NCI-H2227 treated with DMSO at 0.1 percent for 48 hours (cell line): ENCODE measurements at places on chromosomes 7 and 10.

DNA sequence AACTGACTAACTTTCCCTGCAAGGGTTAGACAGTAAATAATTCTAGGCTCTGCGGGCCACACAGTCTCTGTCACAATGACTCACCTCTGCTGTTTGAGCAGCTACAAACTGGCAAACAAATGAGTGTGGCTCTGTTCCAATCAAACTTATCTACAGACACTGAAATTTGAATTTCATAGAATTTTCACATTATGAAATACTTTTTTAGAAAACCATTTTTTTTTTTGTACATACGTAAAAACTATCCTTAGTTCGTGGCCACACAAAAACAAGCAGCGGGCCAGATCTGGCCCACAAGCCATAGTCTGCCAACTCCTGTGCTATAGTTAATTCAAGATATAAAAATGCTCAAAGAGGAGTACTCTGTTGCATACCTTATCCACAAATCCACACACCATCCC lies 32.6 kb downstream of the PIP4K2A start:
- no peak for DNase-seq

- DNase-seq: no peak
Observed at GRCh38 chr7:141202535-141202934, 128.7 kb downstream of the TMEM178B start.

GRCh38 chr10:52318136-52318701 lies 4.1 kb downstream of the DKK1 start:
- DNase-seq: no peak

DNA sequence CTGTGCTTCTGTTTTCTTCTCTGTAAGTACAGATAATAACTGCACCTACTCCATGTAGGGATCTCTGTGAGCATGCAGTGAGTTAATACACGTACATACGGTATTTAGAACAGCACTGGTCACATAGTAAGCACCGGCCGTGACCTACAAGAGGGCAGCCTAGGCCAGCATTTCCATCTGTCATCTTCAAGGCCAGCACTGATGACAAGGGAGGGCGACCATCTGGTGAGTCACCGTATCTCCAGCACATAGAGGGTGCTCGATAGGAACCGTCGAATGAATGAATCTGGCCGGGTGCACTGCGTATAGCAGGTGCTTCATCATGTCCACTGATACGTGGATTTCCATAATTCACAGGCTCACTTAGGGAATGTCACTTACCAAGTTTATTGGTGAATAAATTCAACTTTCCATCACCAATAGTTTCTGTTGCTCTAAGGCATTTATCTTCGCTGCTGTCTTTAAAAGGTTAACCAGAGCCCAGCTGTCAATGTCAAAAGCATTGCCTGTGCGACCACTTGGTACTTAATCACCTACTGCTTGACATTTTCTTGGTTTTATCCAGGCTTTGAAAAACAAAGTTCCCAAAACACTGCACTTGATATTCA lies 8.3 kb downstream of the NOD1 start:
- DNase-seq: no peak

GRCh38 chr10:124138883-124139348 lies 45.5 kb upstream of the CHST15 start:
- no peak for DNase-seq

- DNase-seq: no peak
Observed at GRCh38 chr10:121990015-121990677, 1.2 kb downstream of the TACC2 start.

DNA sequence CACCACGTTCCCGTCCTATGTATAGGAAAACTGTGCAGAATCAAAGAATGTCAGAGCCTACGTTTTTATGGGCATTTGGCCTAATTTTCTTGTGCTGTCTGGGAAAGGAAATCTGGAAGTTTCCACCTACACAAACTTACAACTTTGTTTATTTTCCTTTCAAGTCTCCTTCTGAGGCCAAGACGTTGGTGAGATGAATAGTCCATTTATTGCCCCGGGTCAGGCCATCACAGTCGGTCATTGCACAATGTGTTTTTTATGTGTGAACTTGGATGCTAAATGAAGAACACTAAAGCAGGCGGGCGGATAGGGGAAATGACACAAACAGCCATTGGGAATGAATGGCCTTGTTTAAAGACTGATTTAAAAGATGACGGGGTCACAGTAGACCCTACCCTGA lies 38.6 kb downstream of the TRIL start:
- DNase-seq: no peak
